ENCODE measurements at places on chromosomes 16 and 17. TPM values are rescaled to one million over a fixed set of nuclear protein-coding genes. Genes with fewer than 3 reads are reported as not detected.

CDRT15 gene
- total RNA-seq = not detected

GRCh38 chr16:87043231-87044031 lies 273.8 kb downstream of the C16orf95 start:
- peaks cover 4% of the 10 kb centered on the region for H3K4me1 ChIP-seq
- no peaks in the 10 kb centered on the region for H3K36me3 ChIP-seq

GRCh38 chr17:63688396-63689020 lies 11.4 kb downstream of the LIMD2 start:
- H3K27me3 ChIP-seq = no peaks in the 10 kb centered on the region
- H3K27ac ChIP-seq = no peak overlapping the region
- H3K36me3 ChIP-seq = peaks cover 6% of the 10 kb centered on the region
- H3K4me3 ChIP-seq = no peak overlapping the region

DNA sequence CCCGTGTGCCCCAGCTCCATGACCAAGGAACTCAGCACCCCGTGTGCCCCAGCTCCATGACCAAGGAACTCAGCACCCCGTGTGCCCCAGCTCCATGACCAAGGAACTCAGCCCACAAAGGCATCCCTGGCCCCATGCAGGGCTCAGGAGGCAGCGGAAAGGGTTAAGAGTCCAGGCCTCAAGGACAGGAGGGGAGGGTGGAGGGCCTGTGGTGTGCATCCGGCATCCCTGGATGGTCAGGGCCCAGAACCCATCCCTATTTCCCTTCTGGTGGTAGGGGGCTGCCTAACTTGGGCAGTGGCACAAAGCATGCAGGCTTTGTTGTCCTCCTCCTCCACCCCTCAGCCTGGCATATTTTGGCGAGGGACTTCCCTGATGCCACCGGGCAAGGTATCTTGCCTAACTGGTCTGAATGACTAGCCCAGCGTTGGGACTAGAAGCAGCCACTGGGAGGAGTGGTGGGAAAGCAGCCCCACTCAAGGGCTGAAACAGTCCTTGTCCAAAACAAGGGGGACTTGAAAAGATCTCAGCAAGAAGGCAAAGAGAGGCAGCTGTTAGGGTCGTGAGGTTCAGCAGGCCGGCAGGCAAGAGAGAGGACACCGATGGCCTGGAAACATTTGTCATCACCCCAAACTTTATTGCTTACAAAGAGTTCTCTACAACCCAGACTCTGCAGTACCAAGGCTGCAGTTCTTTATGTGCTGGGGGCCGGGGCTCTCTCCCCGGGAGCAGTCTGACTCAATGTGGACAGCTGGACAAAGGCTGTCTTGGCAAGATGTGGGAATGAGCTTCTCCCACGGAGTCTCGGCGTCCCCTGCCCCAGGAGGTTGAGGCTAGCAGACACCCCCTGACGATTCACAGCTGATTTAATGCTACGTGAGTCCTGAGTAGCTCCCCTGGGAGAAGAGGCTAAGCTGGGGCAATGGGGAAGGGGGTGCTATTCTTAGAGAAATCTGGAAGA lies 902 bp upstream of the SPATA32 start:
- H3K4me1 ChIP-seq = peaks cover 31% of the 10 kb centered on the region
- no peak for DNase-seq
- no peaks in the 10 kb centered on the region for H3K27me3 ChIP-seq
- peak overlapping the region; percentile 85 for H3K27ac ChIP-seq
- H3K4me3 ChIP-seq = peak overlapping the region; percentile 79
- peaks cover 21% of the 10 kb centered on the region for H3K36me3 ChIP-seq
